ENCODE measurements at places on chromosomes 2 and 18.

GRCh38 chr2:7437716-7438632 is 520.8 kb downstream of the RNF144A start:
- DNase-seq = no peak

DNA sequence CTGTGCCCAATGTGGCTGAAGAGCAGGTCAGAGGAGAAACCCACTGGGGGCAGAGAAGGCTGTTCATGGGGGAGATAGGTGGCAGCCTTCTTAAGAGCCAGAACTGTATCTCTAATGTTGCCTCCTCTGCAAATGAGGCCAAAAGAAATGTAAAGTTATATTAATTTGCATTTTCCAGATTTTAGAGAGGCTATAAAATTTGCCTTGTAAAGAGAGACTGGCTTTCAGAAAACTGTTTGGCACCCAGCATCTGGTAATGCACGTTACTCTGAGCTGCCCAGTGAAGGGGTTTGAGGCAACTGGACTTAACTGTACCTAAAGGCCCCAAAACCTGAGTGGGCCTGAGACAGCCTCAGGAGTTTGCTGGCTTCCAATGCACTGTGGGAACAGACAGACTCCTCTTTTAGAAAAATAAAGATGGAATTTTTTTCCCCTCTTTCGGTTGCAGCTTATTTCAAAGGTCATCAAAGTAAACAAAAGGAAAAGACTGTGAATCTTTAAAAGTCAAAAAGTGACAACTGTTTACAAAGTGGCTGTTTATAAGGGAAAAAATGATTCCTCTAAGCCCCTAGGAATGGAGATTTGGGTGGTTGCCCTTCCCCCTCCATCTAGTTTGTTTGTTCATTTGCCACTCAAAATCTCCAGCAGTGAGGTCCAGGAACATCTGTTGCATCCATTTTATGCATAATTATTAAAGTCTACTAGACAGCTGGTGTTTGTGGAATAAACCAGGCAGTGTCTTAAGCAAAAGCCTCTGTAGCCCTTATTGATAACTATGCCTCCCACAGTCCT is 132.2 kb upstream of the ZFP36L2 start:
- DNase-seq = no peak

- DNase-seq = peak; percentile 52
These were observed 87.5 kb upstream of the CTAGE1 start for GRCh38 chr18:22505141-22505591.

- DNase-seq = no peak
These were observed 76.2 kb downstream of the ATAD2B start for GRCh38 chr2:23850564-23851256.

- no peak for DNase-seq
These were observed 111.3 kb downstream of the DCC start for GRCh38 chr18:52451256-52451655.

- DNase-seq = no peak
These were observed 32.6 kb upstream of the CCBE1 start for GRCh38 chr18:59729781-59730180.
